ENCODE measurements at places on chromosomes 11 and 22.

DNA sequence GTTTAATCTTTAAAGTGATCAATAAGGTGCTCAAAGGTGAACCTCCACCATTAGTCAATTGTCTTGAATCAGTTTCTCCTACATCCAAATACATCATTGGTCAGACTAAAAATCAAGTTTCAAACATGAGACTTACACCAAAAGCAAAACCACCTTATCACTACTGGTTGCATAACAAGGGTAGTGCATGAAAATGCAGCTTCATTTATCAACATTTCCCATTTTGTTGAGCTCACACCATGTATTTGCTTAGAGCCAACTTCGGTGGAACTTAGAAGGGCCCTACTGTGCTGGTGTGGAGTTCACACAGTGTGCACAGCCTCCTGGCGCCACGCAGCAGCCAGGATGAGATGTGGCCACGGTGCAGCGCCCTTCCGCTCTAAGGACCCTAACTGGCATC is 23.1 kb upstream of the PHLDA2 start:
- DNase-seq: no peak

GRCh38 chr11:71977743-71978418 is 20.8 kb upstream of the IL18BP start:
- no peak for DNase-seq

DNA sequence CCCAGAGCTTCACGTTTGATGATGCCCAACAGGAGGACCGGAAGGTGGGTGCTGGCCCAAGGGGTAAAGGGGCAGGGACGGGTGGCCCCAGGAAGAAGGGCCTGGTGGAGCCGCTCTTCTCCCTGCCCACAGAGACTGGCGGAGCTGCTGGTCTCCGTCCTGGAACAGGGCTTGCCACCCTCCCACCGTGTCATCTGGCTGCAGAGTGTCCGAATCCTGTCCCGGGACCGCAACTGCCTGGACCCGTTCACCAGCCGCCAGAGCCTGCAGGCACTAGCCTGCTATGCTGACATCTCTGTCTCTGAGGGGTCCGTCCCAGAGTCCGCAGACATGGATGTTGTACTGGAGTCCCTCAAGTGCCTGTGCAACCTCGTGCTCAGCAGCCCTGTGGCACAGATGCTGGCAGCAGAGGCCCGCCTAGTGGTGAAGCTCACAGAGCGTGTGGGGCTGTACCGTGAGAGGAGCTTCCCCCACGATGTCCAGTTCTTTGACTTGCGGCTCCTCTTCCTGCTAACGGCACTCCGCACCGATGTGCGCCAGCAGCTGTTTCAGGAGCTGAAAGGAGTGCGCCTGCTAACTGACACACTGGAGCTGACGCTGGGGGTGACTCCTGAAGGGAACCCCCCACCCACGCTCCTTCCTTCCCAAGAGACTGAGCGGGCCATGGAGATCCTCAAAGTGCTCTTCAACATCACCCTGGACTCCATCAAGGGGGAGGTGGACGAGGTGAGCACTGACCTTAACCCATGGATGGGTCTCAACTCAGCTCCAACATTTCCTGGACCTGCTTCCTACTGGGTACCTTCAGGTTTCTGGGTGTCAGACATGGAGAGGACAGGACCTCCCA is 2.0 kb downstream of the RIC8A start:
- DNase-seq: peak; percentile 95

- DNase-seq: no peak
These were observed 674.1 kb downstream of the OPCML start for GRCh38 chr11:132858223-132858622.

DNA sequence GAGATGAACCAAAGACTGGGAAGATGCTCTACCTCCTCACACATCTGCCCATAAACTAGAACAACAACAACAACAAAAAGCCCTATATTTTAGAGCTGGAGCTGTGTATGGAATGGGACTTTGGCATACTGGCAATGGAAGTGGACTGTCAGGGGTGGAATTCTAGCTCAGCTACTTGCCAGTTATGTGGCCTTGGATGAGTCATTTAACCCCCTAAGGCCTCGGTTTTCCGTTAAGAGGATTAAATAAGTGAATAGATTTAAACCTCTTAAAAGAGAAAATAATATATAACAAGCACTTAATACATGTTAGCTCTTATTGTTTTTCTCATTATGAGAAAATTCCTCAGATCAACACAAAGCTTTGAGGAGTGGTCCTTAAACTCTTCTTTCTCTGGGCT is 195.0 kb downstream of the KIF18A start:
- DNase-seq: no peak

- DNase-seq: peak; percentile 35
These were observed 61.4 kb upstream of the FADD start for GRCh38 chr11:70141486-70142220.

- peak; percentile 82 for DNase-seq
These were observed 2.0 kb downstream of the GRK2 start for GRCh38 chr11:67268081-67268961.

DNA sequence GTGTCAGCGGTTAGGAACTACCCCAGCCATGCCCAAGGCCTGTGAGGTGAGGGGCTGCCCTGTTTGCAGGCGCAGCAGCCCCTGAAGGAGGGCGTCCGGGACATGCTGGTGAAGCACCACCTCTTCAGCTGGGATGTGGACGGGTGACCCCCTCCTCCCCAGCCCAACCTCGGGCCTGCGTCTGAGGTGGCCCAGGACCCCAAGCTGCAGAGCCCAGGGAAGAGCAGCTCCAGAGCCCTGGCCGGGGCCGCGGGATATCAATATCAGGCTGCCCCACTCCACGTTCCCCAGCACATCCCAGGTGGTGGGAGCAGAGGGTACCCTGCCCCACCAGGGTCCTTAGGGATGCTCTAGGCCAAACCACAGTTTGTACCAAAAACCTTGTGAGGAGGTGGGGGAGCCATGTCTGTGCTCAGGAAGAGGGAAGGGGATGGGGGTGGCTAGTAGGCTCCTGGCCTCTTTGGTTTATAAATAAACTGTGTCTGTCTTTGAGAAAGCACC is 39.3 kb downstream of the SGSM3 start:
- no peak for DNase-seq

- DNase-seq: no peak
These were observed 24.5 kb downstream of the ST14 start for GRCh38 chr11:130183878-130184610.

DNA sequence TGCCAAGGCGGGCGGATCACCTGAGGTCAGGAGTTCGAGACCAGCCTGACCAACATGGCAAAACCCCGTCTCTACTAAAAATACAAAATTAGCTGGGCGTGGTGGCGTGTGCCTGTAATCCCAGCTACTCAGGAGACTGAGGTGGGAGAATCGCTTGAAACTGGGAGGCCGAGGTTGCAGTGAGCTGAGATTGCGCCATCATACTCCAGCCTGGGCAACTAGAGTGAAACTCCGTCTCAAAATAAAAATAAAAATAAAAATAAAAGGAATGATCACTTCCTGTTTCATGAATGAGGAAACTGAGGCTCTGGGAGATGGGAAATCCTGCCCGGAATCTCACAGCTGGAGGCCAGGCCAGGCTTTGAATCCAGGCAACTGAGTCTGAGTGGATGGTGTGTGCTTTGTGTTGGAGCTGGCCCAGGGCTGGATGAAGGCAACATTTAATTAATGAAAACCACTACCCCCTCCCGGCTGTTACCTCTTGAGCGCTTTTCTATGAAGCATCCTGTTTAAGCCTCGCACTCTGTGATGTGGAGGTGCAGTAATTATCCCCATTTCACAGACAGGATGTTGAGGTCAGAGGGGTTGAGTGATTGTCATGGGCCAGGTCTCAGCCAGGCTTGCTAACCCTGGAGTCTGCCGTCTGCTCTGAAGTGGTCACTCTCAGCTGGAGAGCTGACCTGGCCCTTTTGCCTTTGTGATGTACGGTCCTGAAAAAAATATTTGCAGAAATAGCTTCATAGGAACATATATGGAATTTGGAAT is 27.8 kb downstream of the LRP5 start:
- DNase-seq: peak; percentile 19

GRCh38 chr11:20566591-20567434 is 32.6 kb upstream of the SLC6A5 start:
- DNase-seq: no peak

- peak; percentile 94 for DNase-seq
These were observed 450 bp downstream of the CBX6 start for GRCh38 chr22:38871360-38872171.

DNA sequence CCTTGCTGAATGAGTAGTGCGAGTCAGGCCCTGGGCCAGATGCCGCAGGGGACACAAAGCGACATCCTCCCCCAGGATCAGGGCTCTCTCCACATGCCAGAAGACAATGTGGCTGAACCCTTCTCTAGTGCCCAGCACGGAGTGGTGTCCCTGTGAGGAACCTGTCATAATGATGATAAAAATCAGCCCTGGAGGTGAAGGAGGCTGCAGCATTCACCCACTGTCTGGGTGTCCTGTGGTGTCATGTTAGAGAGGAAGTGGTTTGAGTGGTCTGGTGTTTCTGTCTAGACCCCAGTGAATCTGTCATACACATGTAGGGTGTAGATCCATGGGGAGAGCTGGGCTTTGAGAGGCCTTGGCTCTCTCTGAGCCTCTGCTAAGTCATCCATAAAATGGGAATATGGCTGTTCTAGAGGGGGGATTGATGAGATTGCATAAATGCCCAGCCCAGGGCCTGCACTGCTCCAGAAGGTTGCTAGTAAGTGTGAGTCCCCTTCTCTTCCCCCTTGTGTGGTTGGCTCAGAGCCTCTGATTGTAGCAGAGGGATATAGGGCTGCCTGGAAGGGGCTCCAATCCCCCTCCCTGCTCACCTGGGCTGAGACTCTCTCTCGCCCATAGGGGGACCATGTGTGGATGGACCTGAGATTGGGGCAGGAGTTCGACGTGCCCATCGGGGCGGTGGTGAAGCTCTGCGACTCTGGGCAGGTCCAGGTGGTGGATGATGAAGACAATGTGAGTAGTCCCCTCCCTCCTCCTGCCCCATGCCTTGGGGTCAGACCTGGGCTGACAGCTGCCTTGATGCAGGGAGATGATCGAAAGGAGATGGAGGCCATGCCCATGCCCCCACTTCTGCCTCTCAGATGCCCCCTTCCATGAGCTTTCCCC is 14.3 kb downstream of the MYO7A start:
- DNase-seq: peak; percentile 56

- DNase-seq: peak; percentile 61
These were observed 26.5 kb downstream of the SGSM3 start for GRCh38 chr22:40396882-40397281.

Data from osteoblast (primary cell).